ENCODE measurements at places on chromosomes 13 and 19.

- DNase-seq: no peak
Observed at GRCh38 chr13:99911069-99911964, 60.2 kb downstream of the ZIC5 start.

DNA sequence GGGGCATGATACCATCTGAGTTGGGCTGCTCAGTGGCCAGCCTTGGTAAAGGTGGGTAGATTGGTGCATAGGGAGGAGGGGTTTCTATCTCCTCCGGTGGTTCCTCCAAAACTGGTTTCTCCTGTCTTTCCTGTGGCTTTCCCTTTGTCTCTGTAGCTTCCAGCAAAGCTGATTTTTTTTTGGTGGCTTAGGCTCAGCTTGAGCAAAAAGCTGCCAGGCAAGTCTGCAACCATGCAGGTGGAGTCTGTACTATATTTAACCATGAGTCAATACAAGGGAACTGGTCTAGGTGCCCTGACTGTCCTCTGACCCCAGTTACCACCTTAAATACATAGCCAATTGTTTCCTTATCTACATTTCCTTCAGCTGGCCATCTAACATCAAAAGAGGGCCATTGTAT, 64.0 kb upstream of the ZNF681 start:
- no peak for DNase-seq

DNA sequence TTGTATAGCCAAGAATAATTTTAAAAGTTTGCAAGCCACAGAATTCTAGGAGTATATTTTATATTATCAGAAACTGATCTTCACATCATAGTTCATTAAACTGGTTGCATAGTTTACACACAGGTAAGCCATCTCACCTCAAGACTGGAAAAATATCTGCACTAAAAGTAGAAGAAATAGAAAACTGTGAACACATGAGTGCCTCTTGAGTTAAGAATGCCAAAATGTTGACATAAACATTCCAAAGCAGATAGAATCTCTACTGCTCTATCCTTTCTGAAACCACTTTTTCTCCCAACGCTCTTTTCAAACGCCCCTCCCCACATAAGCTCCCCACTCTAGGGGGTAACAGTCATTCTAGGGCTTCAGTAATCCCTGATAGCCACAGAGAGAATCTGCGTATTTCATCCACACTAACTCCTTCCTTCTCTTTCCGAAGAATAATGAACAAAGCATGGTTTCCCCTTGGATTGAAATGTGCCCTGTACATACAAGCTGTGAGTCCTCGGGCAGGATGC, 201.5 kb downstream of the IRS2 start:
- DNase-seq: no peak

DNA sequence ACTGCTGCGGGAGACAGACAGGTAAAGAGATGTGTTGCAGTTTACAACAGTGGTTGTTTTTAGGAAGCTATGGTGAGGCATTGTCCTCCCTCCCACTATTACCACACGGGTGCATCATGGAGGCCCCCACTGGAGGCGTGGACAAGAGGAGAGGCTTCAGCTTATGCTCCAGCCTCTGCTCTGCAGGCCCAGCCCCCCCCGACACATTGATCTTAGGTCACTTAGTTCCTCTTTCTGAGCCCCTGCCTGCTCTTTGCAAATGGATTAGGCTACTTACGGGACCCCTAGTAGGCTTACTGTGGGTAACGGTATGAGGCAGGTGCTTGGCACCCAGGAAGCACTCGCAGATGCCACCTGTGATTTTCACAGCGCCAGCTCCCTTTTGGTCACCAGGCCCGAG, 123.9 kb downstream of the SLC7A1 start:
- DNase-seq: no peak

DNA sequence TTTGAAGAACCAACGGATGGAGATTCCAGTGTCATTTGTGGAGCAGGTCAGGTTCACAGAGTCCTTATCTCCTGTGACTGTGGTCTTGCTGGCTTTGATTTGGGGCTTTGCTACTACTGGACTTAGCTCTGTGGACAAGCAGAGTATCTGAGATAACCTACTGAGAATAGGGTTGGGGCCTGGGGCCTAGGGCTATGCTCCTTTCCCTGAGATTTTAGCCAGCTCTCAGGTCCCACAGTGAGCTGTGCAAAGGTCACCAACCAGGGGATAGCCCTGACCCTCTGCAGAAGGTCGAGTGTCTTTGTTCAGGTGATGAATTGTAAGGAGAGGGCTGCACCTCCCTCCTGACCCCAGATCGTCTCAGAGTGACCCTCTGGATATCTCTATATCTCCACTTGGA, 9.2 kb downstream of the CEACAM1 start:
- no peak for DNase-seq

GRCh38 chr13:71448080-71448630, 418.8 kb downstream of the DACH1 start:
- no peak for DNase-seq

DNA sequence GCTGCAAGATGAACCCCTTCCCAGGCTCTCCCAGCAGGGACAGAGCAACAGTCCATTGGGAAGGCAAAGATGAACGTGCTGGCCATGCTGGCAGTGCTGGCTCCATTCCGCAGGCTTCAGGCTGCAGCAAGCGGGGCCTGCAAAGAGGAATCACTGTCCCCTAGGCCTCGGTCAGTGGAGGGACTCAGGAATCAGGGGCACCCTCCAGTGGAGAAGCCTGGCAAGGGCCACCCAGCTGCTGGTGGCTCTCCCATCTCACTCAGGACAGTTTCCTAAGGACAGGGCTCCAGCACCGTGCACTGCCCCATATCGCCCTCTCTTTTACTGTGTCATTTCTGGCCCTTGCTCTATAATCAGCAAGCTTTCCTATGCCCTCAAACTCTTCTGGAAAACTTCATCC, 498.6 kb downstream of the EFNB2 start:
- DNase-seq: no peak

DNA sequence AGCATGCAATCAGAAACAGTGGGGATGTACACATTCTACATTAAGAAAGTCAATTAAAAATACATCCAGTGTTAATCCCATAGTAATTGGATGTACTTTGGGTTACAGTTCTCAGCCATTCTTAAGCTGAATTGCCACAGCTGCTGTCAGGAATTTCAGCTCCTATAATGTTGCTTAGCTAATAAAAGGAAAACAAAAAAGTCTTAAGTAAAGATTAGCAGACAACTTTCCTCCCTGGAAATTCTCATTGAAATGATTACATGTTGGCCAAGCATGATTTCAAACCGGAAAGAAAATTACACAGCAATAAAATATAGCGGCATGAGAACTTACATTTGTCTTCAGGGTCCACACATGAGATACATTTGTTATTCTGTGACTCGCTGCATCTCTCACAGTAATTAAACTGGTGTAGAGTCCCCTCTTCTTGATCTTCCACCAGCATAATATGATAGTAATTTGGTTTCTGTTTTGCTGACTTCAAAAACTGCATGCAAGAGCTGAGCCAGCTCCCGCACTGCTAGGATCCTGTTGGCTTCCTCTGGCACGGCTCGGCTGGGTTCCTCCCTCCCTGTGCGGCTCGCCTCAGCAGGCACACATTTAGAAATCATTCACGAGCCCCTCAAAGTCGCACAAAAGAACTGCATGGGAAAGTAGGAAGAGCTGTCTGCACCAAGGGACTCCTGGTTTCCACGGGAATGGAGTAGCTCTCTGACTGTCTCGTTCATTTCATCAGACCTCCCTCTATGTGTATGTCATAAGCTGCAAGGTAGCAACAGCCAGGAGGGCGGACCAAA, at the start of gene HTR2A:
TSS of gene HTR2A (minus strand) at position 713 of the 797 bp plus-strand sequence. CDS start 1,147 bp downstream, outside the sequence.
- peak; percentile 57 for DNase-seq

- DNase-seq: no peak
Observed at GRCh38 chr13:102799426-102800144, 666 bp downstream of the BIVM start.

DNA sequence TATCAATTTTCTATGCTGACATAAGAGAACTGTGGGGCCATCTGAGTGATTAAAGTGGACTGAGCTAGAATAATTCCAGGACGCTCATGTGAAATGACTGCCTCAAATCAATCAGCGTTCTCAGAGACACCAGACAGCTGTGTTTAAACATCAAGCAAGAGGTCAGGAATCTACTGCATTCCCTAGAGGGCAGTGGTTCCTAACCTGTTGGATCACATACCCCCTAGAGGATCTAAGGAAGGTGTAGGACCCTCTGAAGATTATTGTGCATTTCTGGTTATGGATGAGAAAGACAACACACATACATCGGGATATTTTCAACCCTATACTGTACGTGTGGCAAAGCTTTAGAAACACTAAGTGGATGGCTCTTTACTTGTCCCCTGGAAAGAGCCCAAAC, 51.8 kb upstream of the FREM2 start:
- no peak for DNase-seq

- no peak for DNase-seq
Observed at GRCh38 chr19:1459479-1459878, 9.6 kb downstream of the APC2 start.

GRCh38 chr13:100636441-100636840, 38.2 kb downstream of the TMTC4 start:
- no peak for DNase-seq

DNA sequence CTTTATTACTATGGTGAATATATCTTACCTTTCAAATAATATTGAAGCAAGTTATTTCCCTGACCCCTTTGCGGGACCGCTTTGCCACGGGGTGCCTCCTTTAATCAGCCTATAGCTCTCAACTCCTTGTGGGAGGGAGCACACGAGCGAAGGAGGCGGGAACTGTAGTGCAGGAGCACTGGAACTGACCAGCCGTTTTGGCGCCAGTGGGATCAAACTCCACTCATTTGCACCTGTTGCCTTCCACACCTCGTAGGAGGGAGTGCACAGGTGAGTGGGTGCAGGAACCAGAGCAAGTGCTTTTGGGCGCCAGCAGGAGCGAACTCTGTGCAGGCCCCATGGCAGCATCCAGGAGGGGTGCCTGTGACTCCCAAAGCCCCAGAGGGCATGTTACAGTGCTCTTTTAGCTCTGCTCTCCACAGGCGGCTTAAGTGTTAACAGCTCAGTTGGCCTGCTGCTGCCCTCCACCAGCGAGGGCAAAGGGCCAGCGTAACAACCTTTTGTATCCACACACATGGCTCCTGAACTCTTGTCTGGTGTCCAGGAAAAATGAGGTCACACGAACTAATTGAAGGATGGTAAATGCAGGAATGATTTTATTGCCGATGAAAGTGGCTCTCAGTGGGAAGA, 206.9 kb downstream of the GGACT start:
- DNase-seq: no peak

DNA sequence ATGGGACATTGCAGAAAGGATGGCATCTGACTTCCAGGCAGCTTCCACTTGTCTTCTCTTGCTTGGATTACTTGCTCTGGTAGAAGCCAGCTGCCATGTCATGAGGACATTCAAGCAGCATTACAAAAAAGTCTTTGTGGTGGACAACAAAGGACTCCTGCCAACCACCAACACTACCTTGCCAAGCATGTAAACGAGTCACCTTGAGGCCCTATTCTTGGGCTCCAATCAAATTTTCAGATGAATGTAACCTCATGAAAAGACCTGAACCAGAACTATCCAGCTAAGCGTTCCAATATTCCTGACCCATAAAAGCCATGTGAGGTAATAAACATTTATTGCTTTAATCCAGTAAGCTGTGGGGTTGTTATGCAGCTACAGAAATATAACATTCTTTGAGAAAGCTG, 12.5 kb downstream of the PROSER1 start:
- DNase-seq: no peak

DNA sequence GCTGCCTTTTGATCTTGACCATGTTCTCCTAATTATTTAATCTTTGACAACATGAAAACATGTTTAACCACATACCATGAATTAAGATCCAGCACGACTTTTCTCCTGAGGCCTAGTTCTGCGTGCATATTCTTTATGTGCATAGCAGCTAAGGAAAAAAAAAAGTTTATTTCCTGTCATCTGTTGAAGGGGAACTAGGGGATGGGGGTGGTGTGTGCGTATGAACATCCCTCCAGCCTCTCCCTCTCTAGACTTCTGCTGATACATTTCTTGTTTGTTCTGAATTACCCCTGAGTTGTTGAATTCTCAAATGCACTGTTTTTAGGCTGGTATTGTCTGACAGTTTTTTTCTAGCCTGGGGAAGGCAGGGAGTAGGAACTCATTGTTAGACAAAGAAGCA, 543.3 kb downstream of the FGF9 start:
- DNase-seq: no peak

DNA sequence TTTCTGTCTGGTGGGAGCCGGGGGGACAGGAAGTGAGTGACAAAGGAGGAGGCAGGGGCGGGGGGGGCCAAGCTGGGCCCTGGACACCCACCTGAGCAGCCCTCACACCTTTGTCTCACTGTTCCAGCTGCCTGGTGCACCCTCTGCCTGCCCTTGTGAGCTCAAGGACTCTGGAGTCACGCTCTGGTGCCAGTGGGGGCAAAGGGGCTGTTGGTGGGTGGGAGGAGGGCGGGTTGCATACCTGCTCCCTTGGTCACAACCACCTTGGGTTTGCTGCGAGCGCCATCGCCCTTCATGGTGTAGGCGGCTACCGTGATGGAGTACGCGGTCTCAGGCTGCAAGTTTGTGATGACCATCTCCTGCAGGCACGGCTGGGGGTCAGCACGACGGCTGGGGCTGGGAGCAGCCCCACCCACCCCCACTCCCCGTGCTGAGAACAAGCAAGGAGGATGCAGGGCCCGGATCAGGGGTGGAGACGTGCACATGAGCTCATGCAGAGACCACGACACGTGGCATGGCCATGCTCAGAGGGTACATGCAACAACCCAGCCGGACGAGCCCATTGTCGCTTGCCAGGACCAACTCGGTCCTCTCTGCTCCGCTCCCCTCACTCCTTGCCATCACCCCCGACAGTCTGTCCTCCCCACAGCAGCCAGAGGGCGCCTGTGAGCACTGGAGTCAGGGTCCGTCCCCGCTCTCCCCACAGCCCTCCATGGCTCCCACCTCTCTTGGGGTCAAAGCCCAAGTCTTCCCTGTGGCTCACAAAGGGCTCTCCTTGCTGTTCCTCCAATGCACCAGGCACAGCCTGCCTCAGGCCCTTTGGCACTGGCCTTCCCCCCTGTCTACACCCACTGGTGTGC, 114.9 kb downstream of the PTPRS start:
- DNase-seq: no peak

DNA sequence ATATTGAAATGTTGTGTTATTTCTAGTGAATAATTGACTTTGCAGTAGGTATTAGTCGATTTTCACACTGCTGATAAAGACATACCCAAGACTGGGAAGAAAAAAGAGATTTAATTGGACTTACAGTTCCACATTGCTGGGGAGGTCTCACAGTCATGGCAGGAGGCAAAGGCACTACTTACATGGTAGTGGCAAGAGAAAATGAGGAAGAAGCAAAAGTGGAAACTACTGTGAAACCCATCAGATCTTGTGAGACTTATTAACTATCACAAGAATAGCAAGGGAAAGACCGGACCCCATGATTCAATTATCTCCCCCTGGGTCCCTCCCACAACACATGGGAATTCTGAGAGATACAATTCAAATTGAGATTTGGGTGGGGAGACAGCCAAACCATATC, 9.9 kb upstream of the C5AR2 start:
- DNase-seq: no peak

DNA sequence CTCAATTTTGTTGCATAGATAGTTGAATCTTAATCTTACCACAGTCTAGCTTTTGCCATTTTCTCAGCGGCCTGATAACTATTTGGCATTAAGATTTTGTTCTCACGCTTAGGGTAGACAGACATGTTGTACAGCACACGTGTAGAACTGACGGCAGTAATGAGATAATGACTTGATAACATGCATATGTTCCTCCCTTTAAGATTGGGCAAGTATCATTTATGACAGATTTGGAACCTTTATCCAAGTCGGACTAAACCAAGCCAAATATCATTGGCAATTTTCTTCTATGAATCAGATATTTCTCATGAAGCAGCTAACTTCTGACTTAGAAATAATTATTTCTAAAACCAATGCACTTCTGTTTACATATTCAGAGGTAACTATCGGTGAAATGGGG, 205.5 kb downstream of the NDFIP2 start:
- no peak for DNase-seq

All from tibial artery (tissue), 4 donors.